Stimulated activated CD4-positive, alpha-beta T cell treated with anti-CD3 and anti-CD28 coated beads, TNF-alpha, amount 100 ng/mL, for 4 hours (primary cell): ENCODE measurements at places on chromosomes 2 and 18.

DNA sequence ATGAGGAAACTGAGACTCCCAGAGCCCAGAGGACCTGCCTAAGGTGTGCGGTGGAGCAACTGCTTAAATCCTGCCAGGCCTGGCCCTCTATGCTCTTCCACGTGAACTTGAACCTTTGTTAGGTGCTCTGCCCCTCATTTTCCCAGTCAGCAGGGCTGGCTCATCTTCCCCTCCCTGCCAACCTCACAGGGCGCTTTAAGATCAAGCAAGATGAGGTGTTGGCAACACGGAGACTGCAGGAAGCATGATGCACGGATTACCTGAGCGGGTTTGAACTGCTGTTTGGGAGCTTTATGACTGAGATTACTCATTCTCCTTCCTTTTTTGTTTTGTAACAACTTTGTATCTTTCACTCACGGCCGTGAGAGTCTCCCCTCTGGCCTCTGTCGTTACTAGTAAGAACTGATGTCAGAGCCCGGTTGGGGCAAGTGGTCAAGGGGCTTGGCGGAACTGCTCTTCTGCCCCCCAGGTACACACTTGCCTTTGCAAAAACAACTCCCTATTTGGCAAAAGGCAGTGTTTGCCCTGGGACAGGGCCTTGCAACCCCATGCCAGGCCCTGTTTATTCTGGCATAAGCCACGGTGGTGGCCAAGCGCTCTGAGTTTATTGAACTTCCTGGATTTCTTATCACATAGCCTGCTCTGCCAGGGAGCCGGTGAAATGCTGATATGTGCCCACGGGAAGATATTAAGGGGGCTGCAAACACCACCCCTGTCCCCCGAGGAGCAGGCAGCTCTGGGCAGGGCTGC lies 127.8 kb downstream of the INHBB start:
- no peak for DNase-seq

DNA sequence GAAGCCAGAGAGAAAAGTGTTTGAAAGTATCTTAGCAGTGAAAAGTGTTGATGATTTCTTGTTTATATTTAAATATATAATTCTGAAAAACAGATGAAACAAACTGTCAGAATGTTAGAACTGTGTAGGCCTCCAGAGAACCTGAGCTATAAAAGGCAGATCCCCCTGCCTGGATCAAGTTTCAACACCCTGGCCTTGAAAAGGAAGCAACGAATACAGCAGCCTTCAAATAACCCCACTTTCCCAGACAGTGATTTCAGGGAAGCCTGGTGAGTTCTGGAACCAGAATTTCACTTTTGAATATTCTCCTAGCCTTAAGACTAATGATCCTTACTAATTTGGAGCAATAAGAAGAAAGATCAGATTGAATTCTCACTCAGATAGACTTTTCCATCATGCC lies 13.3 kb upstream of the TRIM43 start:
- DNase-seq, result no peak

DNA sequence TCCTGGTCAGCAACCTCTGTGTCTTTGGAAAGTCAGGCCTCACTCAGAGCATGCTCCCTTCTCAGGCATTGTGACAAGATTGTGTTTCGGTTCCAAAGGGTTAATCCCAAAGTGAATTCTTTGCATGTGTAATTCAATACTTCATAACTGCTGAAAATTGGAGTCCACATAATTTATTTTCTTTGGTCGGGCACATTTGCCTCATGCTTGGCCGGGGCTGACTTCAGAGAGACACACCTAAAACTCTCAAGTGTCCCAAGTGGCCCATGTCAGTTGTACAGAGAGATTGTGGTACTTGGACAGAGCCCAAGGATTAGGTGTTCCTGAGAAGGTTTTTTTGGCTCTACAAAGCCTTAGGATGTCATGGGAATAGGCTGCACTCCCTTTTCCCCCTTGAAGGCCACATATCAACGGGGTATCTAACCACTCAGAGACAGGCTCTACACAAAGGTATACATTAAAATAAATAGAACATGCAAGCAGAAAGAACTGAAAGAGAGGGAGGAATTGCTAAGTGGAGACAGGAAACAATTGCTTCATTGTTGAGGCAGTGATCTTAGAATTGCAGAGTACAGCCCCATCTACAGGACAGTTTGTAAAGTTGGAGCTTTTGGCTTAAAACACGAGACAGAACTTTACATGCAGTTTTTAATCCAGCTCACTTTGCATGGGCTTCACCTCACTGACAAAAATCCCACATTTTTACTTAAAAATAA lies 1232.3 kb upstream of the ZEB2 start:
- no peak for DNase-seq

DNA sequence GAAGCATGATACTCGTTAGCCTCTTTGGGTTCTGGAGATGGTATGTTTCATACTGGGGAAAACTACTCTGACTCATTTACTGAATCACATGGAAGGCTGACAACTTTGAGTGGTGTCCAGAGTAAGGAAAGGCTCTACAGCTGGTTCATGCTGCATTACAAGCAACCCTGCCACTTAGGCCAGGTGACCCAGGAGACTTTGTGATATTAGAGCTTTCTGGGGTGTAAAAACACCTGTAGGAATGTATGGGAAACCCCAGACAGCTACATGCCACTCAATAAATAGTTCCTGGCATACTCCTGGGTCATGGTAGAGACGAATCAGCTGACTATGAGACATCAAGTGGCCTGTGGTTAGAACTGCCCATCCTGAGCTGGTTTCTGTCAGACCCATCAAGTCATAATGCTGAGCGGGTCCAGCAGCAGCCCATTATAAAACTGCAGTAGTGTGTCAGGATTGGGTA lies 21.3 kb upstream of the TCF7L1 start:
- no peak for DNase-seq

DNA sequence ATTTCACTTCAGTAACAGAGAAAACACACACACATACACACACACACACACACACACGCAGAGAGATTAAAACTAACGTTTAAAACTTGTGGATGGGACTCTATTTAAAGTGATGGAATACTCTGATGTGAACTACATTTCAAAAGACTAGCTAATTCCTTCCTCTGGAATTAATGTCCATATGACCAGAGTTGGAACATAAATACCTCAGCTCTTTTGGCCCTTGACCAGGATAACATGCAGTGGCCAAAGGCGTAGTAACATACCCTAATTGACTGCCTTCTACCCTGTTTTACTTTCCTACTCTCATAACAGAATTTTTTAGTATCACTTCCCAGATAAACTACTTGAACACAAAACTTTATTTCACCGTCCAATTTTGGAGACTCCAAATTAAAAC lies 671.3 kb upstream of the CHAC2 start:
- DNase-seq, result no peak

DNA sequence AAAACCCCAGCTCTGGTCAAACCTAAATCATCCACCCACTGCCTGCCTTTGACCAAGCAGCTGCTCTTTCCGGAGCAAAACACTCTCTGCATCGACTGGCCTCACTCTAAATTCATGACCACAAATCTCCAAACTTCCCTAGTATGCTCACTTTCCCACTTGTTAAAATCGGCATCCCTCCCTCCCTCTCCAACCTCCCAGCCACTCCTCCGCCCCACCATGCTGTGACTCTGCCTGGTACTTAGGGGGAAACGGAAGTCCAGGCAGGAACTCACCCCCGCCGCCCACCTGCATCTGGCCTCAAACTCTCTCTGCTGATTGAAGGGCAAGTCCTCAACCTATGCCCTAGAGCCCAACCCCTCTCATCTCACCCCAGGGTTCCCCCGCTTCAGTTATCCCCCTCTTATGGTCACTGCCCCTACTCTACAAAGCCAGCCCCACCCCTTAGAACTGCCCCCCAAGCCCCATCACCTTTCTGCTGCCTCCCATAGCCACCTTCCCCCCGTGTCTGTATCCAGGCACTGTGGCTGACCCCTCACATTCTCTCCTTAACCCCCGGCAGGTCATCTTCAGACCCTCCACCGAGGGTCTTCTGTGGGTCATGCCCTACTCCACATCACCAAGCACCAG lies 3.8 kb upstream of the ADRA2B start:
- DNase-seq, result no peak

DNA sequence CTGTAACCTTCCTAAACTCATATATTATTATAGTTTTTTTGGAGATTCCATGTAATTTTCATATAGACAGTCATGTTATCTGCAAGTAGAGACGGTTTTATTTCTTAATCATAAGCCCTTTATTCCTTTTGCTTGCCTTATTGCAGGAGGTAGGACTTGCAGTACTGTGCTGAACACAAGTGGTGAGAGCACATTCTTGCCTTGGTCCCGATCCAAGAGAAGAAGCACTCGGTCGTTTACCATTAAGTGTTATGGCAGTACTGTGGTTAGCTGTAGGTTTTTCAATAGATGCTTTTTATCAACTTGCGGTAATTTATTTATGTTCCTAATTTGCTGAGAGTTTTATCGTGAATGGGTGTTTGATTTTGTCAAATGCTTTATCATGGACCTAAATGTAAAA lies 305.7 kb downstream of the DYSF start:
- DNase-seq, result no peak

DNA sequence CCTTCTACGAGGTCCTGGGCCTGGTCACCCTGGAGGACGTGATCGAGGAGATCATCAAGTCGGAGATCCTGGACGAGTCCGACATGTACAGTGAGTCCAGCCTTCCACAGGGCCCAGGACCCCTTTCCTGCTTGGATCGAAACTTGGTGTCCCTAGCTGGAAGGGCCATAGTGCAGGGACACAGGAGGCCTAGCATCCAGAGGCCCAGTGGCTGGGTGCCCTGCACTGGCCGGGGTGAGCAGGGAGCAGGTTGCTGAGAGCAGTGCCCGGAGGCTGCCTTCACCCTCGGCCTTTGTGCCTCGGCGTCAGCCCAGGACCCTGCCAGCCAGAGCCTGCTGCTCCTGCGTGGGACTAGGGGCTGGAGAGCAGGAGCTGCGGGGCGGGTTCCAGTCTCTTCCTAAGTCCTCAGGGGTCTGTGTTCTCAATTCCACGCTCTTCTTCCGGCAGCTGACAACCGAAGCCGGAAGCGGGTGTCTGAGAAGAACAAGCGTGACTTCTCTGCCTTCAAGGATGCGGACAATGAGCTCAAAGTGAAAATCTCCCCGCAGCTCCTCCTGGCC lies 18.9 kb upstream of the CNNM3 start:
- DNase-seq, result no peak
